SW480 (cell line): ENCODE measurements at places on chromosomes 7 and 10.
A peak's percentile ranks its signal among the peaks of the same experiment; 100 is the strongest.

DNA sequence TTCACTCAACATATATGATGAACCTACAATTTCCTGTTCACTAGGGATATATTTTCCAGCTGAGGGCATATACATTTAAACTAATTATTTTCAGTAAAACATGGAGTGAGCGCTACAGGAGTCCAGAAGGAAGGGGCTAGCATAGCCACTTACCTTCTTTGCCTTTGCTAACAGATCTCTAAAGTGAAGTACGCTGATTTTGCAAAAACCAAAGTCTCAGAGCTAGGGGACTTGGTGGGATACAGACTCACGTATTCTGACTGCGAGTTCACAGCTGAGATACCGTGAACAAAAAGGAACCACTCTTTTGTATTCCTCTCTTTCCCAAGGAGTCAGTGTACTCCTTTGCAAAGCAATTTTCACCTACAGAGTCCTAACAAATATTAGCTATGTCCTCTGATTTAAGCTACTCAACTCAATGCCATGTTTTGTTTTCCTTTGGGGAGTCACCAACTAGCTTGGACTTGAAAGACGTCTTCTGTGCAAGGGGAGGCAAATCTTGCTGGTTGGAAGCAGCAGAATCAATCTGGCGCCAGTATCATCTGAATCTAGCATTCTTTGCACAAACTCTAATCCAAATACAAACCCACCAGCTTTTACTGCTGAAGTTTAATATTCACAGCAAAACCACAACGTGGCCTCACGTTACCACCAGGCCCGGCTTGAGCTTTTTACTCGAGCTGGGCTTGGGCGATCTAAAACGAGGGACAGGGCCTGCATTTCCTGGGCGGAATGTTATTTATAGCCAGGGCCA, 657 bp downstream of the CDNF start:
- no peak for DNase-seq

- DNase-seq = no peak
These were observed 316.4 kb downstream of the RPS24 start for GRCh38 chr10:78349911-78350663.

DNA sequence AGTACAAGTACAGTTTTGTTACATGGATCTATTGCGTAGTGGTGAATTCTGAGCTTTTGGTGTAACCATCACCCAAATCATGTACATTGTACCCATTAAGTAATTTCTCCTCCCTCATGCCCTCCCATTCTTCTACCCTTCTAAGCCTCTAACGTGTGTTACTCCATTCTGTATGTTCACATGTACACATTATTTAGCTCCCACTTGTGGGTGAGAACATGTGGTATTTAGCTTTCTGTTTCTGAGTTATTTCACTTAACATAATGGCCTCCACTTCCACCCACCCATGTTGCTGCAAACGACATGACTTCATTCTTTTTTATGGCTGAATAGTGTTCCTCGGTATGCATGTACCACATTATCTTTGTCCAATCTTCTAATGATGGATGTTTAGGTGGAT, 251.3 kb downstream of the CAMK1D start:
- no peak for DNase-seq

DNA sequence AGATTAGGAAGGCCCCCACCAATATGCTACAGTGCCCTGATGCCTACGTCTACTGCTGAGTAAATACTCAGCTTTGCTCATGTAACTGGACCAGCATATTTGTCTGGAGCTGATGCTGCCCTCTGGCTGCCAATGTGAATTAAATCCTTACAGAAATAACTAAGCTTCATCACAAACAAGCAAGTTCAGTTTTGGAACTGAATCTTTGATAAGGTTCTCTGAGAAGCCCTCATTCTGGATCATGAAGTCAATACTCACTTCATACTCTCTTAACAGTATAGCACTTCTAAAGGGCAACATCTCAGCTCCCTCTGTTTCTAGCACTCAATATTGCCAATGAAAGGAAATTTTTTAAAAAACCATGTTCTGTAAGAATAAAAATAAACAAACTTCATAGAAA, 246.7 kb downstream of the ETV1 start:
- peak; percentile 63 for DNase-seq

- DNase-seq = peak; percentile 82
These were observed 13.1 kb downstream of the GPER1 start for GRCh38 chr7:1100834-1101562.

DNA sequence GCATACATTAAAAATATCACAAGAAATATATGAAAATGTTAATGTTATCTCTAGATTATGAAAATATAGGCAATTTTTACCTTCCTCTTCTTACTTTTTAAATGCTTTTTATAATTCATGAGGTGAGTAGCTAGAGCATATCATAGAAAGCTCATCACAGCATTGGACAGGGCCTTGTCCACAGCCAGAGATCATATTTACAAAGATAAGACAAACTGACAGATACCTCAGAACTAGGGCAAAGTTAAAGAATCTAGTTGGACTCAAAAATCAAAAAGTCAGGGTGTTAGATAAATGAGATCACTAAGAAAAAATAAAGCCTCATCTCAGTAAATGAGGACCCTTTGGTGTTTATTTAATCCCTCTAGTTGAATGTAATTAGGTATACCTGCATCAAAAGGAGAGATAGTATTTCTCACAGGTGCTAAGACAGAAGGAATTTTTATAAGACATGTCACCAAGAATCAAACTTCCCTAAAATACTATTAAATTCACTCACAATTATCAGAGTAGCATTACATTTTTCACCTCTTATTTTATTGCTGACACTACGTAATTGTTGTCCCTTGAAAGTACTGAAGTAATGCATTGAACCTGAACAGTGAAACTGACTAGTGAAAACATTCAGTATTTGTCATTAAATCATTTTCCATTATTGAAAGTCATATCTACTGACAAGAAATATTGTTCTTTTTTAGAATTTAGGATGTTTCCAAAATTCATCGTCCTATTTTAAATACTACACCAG, 25.6 kb downstream of the CFAP69 start:
- DNase-seq = no peak
